Cardiac muscle cell (in vitro differentiated cells and primary cell): ENCODE measurements at places on chromosomes 12 and 14. TPM values are rescaled to one million over a fixed set of nuclear protein-coding genes. Genes with fewer than 3 reads are reported as not detected.

Gene FGF6
- not detected in 2 replicates for total RNA-seq

Gene ERP27
- not detected in 2 replicates for total RNA-seq

Gene KLHL33
- total RNA-seq = 0.18 TPM in 1 of 2 replicates, not detected in the other

Gene TMEM132D
- 0.03 TPM in 1 of 2 replicates, not detected in the other for total RNA-seq

Gene A2M
- 63.5 and 91.9 TPM in 2 replicates for total RNA-seq

Gene FGF23
- 0.86 and 2.4 TPM in 2 replicates for total RNA-seq

Gene NR4A1
- total RNA-seq = 14.7 and 24.1 TPM in 2 replicates

Gene IAPP
- total RNA-seq = 0.09 and 0.14 TPM in 2 replicates

Gene KIF26A
- 38.3 and 74.9 TPM in 2 replicates for total RNA-seq

Gene MIP
- total RNA-seq = not detected in 2 replicates

Gene LUM
- 2.3 and 2.5 TPM in 2 replicates for total RNA-seq

DNA sequence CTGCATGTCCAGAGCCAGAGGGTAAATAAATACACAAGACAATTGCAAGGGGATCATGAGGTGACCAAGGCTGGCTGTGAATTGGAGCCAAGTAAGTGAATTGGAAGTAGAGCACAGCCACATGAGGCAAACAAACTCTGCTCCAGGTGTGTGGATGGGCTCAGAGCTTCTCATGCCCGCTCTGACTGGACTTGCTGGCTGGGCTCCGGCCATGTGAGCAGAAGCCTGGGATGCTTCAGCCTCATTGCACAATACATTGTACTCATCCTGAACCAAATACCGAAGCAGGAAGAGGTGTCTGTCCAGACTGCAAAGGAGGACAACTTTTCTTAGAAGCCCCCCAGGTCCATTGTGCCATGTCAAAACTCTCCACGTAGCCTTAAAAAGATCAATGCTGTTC is 193.0 kb downstream of the TTC8 start:
- H3K27me3 ChIP-seq = peaks cover 2% of the 10 kb centered on the region
- H3K4me3 ChIP-seq = no peak overlapping the region
- H3K4me1 ChIP-seq = no peaks in the 10 kb centered on the region

GRCh38 chr14:68884031-68885030 is 91.5 kb upstream of the ZFP36L1 start:
- no peak overlapping the region for H3K4me3 ChIP-seq
- DNase-seq = no peak
- no peaks in the 10 kb centered on the region for H3K27me3 ChIP-seq

DNA sequence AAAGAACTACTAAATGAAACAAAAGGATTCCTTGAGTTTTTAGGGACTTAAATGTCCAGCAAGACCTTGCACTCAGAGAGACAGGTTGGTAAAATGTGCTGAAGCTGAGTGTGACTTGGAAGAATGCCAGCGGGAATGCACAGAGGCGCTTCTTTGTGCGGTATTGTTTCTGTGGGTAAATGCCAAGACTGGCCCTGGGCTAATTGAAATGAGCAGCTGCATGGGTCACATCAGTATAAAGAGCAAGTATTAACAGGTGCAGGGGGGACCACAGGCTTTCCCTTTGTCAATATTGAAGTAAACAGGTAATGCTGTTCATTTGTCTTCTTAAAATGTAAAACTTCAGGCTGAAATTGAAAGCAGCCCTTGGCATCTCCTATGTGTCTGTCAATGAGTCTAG is 74.3 kb downstream of the LMO3 start:
- no peaks in the 10 kb centered on the region for H3K36me3 ChIP-seq
- no peaks in the 10 kb centered on the region for H3K4me1 ChIP-seq
- H3K27ac ChIP-seq = no peak overlapping the region
- H3K27me3 ChIP-seq = no peaks in the 10 kb centered on the region

DNA sequence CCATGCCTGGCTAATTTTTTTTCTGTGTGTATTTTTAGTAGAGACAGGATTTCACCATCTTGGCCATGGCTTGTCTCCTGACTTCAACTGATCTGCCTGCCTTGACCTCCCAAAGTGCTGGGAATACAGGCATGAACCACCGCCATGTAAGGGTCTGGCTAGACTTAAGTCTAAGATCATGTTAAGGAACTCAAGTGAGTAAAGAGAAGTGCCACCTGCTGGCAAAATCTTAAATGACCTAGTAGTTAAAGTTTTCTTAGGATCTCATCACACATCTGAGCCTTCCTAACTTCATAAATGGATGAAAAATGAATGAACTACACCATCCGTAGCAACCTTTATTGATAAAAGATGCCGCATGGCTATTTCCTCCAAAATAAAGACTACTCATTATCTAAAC is 1.7 kb upstream of the C12orf56 start:
- DNase-seq = peak; percentile 65
- H3K27ac ChIP-seq = no peak overlapping the region
- H3K4me1 ChIP-seq = no peaks in the 10 kb centered on the region
- H3K4me3 ChIP-seq = no peak overlapping the region

- no peaks in the 10 kb centered on the region for H3K27me3 ChIP-seq
- peaks cover 4% of the 10 kb centered on the region for H3K4me1 ChIP-seq
- no peak overlapping the region for H3K4me3 ChIP-seq
- H3K36me3 ChIP-seq = no peaks in the 10 kb centered on the region
- no peak for DNase-seq
- no peak overlapping the region for H3K27ac ChIP-seq
Measured at GRCh38 chr12:1044199-1044598, 53.2 kb downstream of the ERC1 start.

DNA sequence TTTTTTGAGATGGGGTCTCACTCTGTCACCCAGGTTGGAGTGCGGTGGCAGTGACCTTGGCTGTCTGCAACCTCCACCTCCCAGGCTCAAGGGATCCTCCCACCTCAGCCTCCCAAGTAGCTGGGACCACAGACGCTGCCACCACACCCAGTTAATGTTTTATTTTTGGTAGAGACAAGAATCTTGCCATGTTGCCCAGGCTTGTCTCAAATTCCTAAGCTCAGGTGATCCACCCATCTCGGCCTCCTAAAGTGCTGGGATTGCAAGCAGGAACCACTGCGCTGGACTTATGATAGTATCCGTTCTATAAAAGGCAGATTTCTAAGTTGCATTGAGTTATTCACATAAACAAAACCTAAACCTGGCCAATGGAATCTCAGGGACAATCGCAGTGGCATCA is 321.1 kb upstream of the PRICKLE1 start:
- no peaks in the 10 kb centered on the region for H3K36me3 ChIP-seq
- no peak overlapping the region for H3K27ac ChIP-seq
- no peak overlapping the region for H3K4me3 ChIP-seq
- H3K4me1 ChIP-seq = no peaks in the 10 kb centered on the region
- DNase-seq = no peak

- H3K27me3 ChIP-seq = no peaks in the 10 kb centered on the region
- no peak overlapping the region for H3K27ac ChIP-seq
- H3K4me1 ChIP-seq = no peaks in the 10 kb centered on the region
- no peak overlapping the region for H3K4me3 ChIP-seq
- no peaks in the 10 kb centered on the region for H3K36me3 ChIP-seq
Measured at GRCh38 chr14:35470755-35471154, 63.2 kb upstream of the INSM2 start.

GRCh38 chr14:104650057-104650980 is 39.1 kb upstream of the INF2 start:
- H3K27ac ChIP-seq = no peak overlapping the region
- H3K27me3 ChIP-seq = no peaks in the 10 kb centered on the region
- H3K4me1 ChIP-seq = no peaks in the 10 kb centered on the region
- H3K4me3 ChIP-seq = peak overlapping the region; percentile 44
- no peaks in the 10 kb centered on the region for H3K36me3 ChIP-seq

DNA sequence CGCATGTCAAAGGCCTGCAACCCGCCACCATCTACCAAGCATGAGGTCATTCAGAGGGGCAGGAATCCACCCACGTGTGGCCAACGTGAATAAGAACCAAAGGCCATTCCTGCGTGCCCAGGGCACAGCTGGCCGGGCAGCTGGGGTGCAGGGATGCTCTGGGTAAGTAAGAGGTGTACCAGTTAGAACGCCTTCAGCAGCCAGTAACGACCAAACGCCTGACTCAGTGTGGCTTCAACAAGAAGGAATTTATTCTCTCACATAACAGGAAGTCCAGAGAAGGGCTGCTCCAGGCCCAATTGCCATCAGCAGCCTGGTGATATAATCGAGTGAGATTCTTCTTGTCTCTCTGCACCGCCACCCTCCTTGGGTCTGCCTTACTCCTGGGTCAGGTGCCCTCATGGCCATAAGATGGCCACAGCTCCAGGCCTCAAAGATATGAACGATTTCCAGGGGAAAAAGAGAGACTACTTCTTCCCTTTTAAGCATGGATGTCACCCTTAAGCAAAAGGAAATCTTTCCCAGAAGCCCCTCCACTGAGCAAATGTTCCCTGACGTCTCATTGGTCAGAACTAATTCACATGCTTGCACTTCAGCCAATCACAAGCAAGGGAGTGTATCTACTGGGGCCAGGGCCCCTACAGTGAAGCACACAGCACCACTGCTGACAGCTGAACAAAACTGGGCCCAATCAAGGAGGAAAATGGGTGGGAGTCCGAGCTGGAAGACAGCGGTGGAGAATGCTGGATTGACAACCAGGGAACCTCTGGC is 7.3 kb downstream of the TTC7B start:
- H3K4me1 ChIP-seq = peaks cover 12% of the 10 kb centered on the region
- DNase-seq = no peak
- no peak overlapping the region for H3K4me3 ChIP-seq
- H3K36me3 ChIP-seq = no peaks in the 10 kb centered on the region

GRCh38 chr12:32170437-32170998 is 63.9 kb downstream of the BICD1 start:
- DNase-seq = no peak
- peaks cover 9% of the 10 kb centered on the region for H3K4me1 ChIP-seq
- no peak overlapping the region for H3K27ac ChIP-seq

DNA sequence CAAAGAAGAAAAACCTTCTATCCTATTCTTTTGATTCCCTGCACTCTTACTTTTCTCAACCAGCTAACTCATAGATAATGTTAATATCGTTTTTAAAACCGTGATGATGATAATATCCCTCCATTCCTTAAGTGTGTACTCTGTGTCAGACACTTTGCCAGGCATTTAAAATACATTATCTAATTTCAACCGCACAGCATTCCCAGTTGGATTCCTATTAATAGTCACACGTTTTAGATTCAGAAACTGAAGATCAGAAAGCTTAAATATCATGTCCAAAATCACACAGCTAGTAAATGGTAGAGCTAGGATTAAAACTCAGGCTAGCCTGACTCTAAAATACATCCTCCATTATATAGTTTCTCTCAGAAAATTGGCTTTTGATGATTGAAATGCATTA is 366.0 kb downstream of the NELL2 start:
- no peak overlapping the region for H3K4me3 ChIP-seq
- no peaks in the 10 kb centered on the region for H3K36me3 ChIP-seq
- H3K27ac ChIP-seq = no peak overlapping the region
- peaks cover 10% of the 10 kb centered on the region for H3K4me1 ChIP-seq
- DNase-seq = no peak

- H3K4me1 ChIP-seq = no peaks in the 10 kb centered on the region
- no peaks in the 10 kb centered on the region for H3K36me3 ChIP-seq
- no peak overlapping the region for H3K27ac ChIP-seq
- H3K4me3 ChIP-seq = no peak overlapping the region
Measured at GRCh38 chr14:87503711-87504110, 489.3 kb downstream of the GALC start.

GRCh38 chr12:86634456-86635410 is 378.5 kb upstream of the MGAT4C start:
- H3K4me1 ChIP-seq = no peaks in the 10 kb centered on the region
- no peaks in the 10 kb centered on the region for H3K36me3 ChIP-seq
- H3K27ac ChIP-seq = no peak overlapping the region
- no peak overlapping the region for H3K4me3 ChIP-seq

DNA sequence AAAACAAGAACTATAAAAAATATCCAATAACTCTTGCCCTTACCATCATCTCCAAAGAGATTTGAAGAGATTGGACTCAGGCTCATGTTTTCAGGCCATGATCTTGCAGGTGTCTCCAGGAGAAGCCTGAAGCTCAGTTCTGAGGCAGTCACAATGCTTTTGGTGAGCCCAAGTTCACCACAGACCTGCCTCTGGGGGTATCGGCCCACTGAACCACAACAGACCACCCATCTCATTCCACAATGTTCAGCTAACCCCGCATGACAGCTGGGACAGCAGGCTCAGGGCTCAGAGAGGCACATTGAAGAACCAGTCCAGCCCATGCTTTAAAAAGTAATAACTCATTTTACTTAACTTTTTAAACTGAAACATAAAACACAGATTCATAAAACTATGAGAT is 28.3 kb upstream of the APOLD1 start:
- no peaks in the 10 kb centered on the region for H3K4me1 ChIP-seq
- H3K4me3 ChIP-seq = no peak overlapping the region
- H3K36me3 ChIP-seq = no peaks in the 10 kb centered on the region

GRCh38 chr12:122839907-122840554 is 4.8 kb downstream of the HIP1R start:
- H3K4me3 ChIP-seq = no peak overlapping the region
- H3K27me3 ChIP-seq = peaks cover 16% of the 10 kb centered on the region
- H3K4me1 ChIP-seq = peaks cover 8% of the 10 kb centered on the region
- no peak overlapping the region for H3K27ac ChIP-seq
- no peaks in the 10 kb centered on the region for H3K36me3 ChIP-seq

GRCh38 chr12:91766454-91766853 is 379.2 kb downstream of the BTG1 start:
- H3K4me1 ChIP-seq = peaks cover 8% of the 10 kb centered on the region
- no peak overlapping the region for H3K4me3 ChIP-seq
- no peaks in the 10 kb centered on the region for H3K36me3 ChIP-seq
- H3K27ac ChIP-seq = no peak overlapping the region

- no peaks in the 10 kb centered on the region for H3K27me3 ChIP-seq
- peak overlapping the region; percentile 73 for H3K27ac ChIP-seq
- no peaks in the 10 kb centered on the region for H3K36me3 ChIP-seq
- peaks cover 17% of the 10 kb centered on the region for H3K4me1 ChIP-seq
Measured at GRCh38 chr12:76143343-76144244, 59.1 kb upstream of the NAP1L1 start.

DNA sequence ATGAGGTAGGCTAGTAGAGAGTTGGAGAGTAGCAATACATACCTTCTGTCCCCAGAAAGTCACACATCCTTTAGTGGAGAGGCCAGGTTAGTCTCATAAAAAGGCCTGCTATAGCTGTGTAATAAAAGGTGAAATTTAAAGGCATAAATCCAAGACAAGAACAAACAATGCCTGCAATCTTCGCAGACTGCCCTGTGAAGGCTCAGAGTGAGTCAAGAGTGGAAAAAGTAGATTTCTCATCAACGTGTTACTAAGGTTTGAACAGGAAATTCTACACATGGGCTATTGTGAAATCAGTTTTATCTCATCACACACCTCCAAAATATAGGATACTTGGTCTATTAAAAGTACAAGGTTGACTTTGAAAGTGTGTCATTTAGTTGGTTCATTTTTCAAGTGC is at the start of gene KLRC1:
TSS of gene KLRC1 (minus strand) at position 222 of the 400 bp plus-strand sequence. CDS start 2,221 bp downstream, outside the sequence.
- no peak within 1 kb of the TSS for H3K4me3 ChIP-seq
- no peak for DNase-seq
- H3K27me3 ChIP-seq = no peaks in the 10 kb centered on the region
- H3K27ac ChIP-seq = no peak within 1 kb of the TSS
- no peaks in the 10 kb centered on the region for H3K4me1 ChIP-seq

- no peak for DNase-seq
- H3K36me3 ChIP-seq = no peaks in the 10 kb centered on the region
- H3K4me3 ChIP-seq = no peak overlapping the region
Measured at GRCh38 chr12:39392154-39392925, 50.6 kb downstream of the KIF21A start.
